Glutamatergic neuron (in vitro differentiated cells): ENCODE measurements at places on chromosomes 11 and 22.

DNA sequence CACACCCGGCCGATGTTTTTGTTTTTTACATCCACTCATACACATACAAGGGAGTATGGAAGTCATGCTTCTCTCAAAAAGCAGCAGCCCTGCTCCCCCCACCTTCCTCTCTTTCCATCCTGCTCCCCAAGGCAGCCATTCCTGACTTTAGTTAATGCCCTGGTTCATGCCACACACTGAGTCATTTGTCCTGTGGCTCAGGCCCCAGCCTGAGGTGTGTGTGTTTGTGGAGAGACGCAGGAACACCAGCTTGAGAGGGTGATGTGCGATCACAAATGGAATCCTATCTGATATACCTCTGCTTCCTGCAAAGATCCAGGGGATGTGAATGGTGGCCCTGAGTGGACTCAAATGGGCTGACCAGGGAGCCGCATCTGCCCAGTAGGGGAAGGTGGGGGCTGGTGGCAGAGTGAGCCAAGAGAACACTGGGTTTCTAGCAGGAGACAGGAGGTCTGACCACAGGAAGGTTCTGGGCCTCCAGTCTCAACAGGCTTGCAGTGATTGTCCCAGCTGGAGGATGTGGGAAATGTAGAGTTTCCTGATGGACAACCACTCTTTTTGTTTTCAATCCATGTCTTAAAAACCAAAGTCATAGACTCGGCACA, 86.7 kb downstream of the OSBP2 start:
- DNase-seq, result no peak

DNA sequence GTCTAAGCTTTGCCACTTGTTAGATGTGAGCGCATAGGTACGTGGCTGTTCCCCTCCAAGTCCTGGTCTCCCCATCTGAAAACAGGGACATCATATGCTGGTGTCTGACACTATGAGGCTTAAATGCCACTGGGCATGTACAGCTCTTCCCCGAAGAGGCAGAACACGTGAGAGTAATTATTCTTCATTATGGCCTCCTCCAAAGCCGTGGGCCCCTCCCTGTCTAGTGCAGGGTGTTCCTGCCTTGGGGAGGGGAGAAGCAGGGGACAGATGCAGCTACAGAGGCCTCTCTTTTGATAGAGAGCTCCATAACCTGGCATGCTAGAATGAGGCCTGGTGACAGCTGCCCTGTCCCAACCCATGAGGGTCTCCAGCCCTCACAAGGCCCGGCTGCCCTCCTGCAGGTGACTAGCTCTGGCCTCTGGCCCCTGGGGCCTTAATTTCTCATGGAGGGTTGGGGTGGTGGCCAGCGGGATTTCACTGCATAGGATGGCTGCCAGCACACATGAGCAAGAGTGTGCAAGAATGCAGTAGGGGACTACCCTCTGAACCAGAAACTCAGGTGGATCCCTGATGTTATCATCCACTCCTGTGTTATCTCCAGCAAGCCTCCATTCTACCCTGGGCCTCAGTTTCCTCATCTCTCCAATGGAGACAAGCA, 334.6 kb downstream of the MN1 start:
- DNase-seq, result no peak

DNA sequence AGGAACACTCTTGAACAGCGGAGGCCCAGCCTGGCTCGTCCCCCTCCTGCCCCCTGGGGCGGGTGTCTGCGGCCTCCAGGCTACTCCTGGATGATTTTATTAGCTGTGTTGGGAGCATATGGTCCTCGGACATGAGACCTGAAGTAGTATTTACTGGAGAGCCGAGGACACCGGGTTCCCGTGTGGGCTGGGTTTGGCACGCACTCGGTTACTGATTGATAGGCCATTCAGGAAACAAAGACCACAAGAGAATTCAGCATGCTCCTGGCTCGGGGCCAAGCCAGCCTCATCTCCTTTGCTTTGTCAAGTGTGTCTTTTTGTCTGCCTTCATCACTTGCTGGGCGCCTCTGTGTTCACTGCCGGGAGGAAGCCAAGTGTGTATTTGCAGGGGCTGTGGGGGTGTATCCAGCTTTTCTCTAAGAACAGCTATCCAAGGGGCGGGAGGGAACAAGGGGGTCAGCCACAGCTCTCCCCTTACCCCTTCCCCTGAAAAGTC, 9.7 kb downstream of the FXYD2 start:
- no peak for DNase-seq

- DNase-seq, result no peak
These were observed 6.1 kb downstream of the TXN2 start for GRCh38 chr22:36475341-36475740.

GRCh38 chr22:32804531-32805360, 3.2 kb downstream of the TIMP3 start:
- DNase-seq, result no peak

DNA sequence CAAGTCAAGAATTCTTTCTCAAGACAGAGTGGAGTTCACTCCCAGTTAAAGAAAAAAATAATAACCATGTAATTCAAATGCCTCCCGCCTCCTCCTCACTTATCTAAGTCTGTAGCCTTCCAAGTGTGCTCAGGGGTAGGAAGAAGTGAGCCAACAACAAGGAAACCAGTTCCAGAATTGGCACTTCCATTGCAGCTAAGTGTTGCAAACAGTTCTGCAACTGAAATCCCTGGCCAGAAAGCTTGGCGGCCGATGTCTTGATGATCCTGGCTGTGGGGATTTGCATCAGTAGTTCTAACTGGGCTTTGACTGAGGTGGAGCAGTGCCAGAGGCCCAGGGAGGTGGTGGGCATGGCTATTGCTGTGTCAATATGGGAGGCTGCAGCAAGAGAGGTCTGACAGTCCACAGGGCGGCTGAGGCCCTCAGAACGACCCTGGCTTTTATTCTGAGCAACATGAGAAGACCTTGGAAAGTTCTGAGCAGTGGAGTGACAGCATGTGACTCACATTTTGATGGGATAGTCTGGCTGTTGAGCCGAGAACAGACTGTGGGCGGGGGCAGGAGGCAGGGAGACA, 19.2 kb downstream of the DHCR7 start:
- no peak for DNase-seq

DNA sequence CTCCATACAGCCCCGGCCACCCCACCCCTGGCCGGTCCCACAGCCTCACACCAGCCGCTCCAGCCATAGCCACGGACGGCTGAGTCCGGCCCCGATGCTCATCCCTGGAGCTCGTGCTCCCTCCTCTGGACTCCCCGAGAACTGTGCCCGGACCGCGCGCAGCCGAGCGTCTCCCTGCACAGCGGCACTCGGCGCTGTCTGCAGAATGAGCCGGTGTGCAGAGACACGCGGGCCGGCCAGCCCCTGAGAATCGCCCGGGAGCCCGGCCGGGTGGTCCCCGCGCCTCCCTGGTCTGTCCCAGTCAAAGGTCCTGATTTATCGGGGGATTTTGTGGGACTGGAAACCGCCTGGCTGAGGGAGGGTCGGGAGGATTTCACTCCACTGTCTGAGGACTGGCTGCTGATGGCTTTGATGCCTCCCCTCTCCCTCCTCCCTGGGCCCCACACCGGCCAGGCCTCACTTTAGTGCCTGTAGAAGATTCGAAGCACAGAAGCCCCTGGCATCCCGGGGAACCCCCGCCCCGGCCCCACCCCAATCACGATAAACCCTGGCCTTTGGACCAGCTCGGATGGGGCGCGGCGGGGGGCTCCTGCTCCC, 102.7 kb downstream of the BRD1 start:
- no peak for DNase-seq
